GM03348 (cell line): ENCODE measurements at places on chromosomes 4 and X.

DNA sequence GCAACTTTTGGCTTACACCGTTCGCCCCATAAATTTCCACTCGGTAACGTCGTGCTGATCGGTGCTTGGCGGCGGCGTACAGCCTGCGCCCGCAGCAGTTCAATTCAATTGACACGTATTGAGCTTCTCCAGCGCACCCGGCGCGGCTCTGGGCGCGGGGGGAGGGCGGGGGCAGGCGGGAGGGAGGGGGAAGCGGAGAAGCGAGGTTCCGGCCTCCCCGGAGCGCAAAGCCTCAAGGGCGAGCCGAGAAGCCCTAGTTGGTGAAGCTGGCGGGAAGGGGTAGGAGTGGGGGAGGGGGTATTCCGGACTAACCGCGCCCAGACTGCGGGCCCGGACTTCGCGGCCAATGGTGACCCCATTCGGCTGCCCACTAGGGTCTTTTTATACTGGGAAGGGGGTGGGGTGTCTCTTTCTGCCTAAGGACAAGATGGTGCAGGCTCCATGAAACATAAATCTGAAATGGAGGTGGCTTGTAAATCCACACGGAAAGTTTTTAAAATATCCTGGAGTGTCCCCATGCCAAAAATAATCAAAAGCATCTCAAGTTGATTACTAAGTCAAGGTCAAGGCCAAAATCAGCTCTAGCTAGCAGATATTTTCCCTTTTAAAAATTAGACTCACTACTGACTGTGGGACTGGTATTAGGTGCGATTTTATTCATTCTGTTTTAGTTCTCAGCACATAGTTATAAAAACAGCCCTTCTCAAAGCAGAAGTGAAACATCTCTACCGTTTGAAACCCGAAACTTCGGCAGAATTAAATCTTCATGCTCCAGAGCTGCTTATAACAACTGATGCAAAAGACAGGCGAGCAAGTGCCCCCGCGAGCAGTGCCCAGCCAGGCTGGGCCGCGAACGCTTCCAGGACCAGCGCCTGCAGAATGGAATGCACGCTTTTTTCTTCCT, 1.5 kb upstream of the BCOR start:
- peak; percentile 54 for DNase-seq

GRCh38 chrX:31314921-31315320, 243.1 kb upstream of the FTHL17 start:
- DNase-seq = no peak

DNA sequence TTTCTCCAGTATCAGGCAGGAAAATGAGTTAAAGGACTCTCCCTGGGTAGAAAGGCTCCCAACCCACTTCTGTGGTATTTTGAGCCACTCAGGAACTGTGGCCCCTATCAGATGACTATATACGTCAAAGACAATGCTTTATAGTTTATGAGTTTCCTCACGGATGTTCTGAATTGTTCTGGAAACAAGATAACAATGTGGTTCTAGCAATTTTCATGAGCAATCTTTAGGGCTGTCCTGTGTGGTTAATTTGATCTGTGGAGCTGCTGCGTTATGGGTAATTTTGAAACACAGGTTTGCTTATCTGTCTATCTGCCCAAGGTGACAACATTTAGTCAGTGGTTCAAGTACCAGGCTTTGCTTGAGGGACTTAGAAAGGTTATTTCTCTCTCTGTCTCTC, 46.7 kb upstream of the IL2 start:
- no peak for DNase-seq

GRCh38 chr4:42453612-42454011, 56.3 kb downstream of the SHISA3 start:
- no peak for DNase-seq

GRCh38 chr4:89071311-89071710, 14.3 kb upstream of the FAM13A start:
- DNase-seq = no peak

DNA sequence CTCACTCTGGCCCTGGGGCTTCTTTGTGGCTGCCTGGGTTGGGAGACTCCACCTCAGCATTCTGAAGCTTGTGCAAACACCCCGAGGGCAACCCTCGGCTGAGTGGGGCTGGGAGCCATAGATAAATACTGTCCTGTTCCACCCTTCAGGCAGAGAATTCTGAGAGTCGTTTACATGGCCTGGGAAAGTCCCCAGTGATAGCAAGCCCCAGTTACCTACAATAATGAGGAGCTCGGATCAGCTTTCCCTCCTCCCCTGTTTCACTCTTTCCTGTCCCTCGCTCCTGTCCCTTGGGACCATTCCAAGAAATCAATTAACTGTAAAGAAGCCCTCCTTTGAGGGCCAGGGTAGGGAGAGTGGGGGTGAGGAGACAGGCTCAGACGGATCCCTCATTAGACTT, 31.6 kb upstream of the DDX3X start:
- DNase-seq = no peak

GRCh38 chrX:109857584-109858228, 124.6 kb upstream of the ACSL4 start:
- DNase-seq = no peak

DNA sequence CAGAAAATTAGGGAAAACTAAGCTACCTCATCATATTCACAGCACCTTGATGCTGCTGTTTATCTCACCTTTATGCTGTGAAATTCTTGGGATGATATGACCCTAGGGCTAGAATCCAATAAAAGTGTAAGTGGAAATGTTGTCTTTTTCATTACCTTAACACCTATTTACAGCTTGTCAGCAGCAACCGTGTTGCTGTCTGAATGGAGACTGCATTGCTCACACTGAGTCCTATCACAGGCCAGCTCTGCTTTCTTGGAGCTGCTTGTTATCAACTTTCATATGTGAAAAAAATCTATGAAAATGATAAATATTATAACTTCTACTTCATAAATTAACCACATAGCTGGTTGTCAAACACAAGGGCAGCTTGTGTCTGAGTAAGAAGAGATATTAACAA, 789.5 kb downstream of the TECRL start:
- DNase-seq = no peak

DNA sequence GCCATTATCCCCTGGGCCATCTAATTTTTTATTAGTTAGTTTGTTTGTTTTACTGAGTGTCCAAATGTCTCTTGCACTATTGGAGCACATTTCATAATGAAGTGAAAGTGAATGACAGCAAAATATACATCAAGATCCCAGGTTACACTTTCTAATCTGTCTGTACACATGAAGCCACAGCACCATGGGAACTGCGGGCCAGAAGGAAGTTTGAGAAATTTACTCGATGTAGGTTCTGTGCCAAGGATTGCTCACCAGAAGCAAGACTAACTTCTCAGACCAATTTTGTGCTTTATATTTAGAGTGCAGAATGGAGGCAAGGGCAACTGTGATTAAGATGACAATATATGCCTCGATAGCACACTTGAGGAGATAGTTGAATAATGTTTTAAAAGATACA, 258.0 kb downstream of the COL25A1 start:
- DNase-seq = no peak

DNA sequence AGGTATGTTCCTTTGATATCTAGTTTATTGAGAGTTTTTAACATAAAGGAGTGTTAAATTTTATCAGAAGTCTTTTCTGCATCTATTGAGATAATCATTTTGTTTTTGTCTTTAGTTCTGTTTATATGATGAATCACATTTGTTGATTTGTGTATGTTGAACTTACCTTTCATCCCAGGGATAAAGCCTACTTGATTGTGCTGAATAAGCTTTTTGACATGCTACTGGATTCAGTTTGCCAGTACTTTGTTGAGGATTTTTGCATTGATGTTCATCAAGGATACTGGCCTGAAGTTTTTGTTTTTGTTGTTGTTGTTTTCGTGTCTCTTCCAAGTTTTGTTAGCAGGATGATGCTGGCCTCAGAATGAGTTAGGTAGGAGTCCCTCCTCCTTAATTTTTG, 10.8 kb upstream of the AFM start:
- no peak for DNase-seq

DNA sequence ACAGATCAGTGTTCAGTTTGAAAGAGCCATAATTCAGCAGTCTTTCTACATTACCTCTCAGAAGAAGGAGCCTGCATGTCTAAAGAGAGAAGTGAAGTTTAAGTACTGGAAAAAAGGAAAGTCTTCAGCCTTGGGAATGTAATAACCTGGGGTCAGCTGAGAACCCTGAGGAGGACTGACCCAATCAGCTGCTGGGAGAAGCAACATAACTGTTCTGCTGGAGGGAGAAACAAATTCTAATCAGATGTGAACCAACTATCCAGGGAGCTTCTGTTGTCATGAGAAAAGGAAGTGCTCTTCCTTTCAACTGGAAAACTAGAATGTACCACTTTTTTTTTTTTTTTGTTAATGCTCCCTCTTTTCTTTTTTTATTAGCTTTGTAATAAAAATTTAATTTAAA, 64.5 kb upstream of the PDE5A start:
- DNase-seq = peak; percentile 17
